ENCODE measurements at places on chromosomes 12 and 14.

DNA sequence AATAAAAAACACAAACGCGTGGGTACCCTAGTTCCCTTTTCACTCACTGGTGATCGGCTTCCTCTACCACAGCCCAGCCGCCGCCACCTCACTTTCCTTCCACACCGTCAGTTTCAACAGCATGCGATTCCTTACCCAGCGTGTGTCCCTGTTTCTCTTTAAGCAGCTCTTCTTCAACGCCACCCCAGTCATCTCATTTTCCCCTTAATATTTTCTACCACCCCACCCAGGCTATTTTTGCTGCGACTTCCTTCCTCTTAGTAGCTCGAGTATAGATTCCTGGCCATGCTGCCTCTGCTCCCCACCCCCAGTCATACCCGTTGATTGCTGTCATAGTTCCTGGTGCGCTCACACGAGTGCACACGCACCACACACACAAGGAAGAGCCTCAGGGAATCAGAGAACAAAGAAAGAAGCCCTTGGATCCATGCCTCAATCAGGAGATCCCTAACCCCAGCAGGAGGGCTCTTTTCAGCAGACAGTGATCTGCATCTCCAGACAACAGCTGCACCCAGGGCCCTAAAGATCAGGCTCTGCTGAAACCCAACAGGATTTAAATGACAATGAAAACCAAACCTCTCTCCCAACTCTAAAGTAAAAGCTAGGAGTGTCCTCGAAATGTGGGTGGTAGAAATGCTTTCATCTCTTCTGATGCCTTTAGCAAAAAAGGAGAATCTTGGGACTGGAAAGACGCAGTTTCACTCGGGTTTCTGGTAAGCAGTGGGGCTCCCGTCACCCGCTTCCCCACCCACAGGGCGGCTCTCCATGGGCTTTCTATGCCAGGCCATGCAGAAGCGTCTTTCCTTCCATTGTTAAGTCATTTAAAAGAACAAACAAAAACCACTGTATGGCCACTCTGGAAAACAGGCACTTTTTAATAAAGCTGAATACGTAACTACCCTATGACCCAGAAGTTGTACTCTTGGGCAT lies 23.8 kb downstream of the VPS37B start:
- DNase-seq = no peak

GRCh38 chr14:101151226-101151926 lies 247.9 kb upstream of the RTL1 start:
- no peak for DNase-seq

GRCh38 chr14:29222671-29223268 lies 456.2 kb downstream of the FOXG1 start:
- DNase-seq = no peak

GRCh38 chr14:57634335-57634734 lies 140.7 kb upstream of the CCDC198 start:
- DNase-seq = no peak

DNA sequence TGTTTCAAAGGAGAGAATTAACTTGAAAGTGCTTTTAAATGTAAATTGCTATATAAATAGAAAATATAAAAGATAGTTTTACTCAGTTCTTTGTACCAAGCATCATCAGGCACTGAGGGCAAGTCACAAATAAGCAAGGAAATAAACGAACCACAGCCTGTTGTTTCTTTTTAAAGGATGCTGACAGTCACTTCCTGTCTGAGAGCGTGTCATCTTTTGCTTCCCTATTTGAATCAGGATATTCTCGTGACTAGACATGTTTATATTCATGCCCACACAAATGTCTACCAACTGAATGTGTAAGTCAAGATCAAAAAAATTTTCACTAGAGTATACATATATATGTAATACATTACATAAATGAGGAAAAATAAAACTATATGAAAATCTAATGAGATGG lies 31.4 kb upstream of the SLC2A13 start:
- DNase-seq = no peak

DNA sequence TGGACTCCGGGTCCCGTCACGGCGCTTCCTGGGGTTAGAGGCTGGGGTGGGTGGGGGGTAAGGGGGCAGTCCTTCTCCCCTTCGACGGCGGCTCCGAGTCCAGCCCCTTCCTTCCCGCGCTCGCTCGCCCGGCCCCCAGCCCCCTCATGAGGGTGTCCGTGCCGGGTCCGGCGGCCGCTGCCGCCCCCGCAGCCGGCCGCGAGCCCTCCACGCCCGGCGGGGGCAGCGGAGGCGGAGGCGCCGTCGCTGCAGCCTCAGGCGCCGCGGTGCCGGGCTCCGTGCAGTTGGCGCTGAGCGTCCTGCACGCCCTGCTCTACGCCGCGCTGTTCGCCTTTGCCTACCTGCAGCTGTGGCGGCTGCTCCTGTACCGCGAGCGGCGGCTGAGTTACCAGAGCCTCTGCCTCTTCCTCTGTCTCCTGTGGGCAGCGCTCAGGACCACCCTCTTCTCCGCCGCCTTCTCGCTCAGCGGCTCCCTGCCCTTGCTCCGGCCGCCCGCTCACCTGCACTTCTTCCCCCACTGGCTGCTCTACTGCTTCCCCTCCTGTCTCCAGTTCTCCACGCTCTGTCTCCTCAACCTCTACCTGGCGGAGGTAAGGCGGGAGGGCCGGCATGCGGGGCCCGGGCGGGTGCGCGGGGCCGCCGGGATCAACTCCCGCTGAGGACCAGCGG lies 500 bp downstream of the GPR137C start:
- peak; percentile 71 for DNase-seq

DNA sequence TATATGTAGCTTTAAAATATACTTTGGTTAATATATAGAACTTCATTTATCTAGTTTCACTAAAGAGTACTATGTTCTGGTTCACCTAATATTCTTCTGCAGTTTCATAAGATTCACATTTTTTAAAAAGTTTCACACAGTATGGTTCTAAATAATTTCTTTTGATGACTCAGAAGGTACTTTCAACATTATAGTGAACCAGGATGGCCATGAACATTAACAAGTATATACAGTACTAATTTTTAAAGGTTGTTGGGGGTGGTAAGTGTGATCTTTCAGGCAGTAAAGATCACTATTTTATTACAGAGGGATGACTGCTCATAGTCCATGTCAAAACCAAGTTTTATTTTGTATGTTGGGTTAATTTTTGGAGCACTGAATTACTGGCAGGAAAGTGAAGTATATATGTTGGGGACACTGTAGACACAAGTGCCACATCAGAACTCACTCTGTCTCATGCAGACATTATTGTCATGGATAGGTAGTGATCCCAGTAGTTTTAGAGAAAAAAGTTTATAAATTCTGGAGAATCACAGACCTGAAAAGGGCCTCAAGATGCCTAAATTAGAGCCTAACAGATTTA lies 60.0 kb downstream of the DCAF5 start:
- no peak for DNase-seq

DNA sequence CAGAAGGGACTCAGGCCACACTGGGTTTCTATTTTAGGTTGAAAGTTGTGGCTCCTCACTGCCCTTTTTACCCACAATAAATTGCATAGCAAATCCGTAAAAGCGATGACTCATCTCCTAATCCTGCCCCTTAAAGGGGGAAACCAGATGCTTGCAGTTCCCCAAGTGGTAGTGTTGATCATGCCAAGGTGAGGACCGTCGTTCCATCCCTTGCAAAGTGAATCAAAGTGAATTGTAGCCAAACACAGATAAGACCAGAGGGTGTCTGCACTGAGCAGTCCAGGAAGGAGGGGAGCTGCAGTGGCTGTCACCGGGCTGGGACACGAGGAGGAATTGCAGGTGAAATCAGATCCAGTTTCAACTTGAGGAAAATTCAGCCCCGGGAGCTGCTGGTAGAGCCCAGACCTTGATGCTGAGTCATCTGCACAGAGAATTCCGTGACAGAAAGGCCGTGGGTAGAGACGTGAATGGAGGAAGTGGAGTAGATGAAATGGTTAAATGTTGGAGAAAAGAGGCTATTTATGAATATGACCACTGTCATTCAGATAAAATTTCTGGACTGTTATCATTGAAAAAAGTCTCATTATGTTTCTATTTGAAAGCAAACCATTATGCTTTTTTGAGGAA lies 44.2 kb upstream of the MMP17 start:
- no peak for DNase-seq

- no peak for DNase-seq
Observed at GRCh38 chr14:33679025-33679424, 271.8 kb downstream of the EGLN3 start.

DNA sequence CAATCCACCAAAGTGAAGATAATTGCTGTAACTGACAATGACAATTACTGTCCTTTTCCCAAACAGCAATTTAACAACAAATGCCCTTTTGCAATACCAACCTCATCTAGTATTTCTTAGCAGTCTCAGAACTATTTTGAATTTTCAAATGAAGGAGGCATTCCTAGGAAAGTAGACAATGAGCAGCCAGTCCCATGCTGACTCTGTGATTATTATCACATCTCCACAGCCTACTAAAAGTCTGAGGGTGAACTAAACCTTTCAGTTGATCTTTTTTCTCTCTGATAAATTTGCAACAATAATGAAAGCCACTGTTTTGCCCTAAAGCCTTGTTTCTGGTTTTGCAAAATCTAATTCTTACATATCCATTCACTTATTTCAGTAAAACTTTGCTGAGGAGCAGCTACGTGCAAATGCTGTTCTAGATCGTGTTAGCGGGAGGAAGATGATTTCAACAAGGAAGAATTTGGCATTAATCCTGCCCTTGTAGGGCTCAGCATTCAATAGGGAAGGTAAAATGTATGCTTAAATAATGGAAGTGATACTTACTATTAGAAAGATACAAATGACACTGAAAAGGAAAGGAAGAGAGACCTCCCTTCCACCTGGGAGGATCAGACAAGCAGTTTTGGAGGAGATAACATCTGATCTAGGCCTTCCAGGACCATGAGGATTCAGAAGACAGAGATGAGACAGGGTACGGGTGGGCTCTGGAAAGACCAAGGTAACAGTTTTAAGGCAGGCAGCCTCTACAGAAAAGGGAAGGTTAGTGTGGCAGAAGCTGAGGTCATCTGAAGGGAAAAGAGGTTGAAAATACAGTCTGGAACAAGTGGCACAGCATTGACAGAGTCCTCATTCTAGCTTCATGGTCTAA lies 47.4 kb downstream of the SLC38A1 start:
- no peak for DNase-seq

- DNase-seq = no peak
Observed at GRCh38 chr12:101325590-101325989, 45.7 kb downstream of the UTP20 start.

- no peak for DNase-seq
Observed at GRCh38 chr12:46749322-46749721, 76.5 kb downstream of the SLC38A4 start.

- DNase-seq = no peak
Observed at GRCh38 chr12:88408823-88409222, 171.4 kb downstream of the KITLG start.

- DNase-seq = no peak
Observed at GRCh38 chr12:58588770-58589169, 331.5 kb downstream of the LRIG3 start.
